ENCODE measurements at places on chromosomes 6 and 20.

DNA sequence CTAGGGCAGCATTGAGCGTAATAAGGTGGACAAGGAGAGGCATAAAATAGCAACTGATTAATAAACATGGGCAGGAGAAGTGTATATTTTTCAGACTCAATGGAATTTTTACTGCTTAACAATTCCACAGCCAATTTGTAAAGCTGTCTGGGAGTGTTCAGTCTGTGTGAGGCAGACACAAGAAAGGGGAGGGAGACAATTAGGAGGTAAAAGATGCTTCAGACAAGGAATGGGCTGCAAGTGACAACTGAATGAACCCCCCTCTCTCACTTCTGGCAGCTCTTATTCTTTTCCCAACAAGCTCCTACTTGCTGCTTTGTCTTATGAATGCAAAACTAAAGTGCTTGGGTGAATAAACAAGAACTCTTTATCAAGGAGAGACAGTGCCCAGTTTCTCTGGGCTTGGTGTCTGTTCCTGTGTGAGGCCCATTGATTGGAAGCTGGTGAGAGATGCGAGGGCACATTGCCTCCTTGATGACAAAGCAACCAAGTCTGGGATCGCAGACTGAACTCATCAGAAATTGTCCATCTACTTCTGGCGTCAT is 575.3 kb downstream of the RNF144B start:
- DNase-seq, result no peak

- DNase-seq, result no peak
These were observed 21.0 kb downstream of the JPH2 start for GRCh38 chr20:44166008-44166407.

DNA sequence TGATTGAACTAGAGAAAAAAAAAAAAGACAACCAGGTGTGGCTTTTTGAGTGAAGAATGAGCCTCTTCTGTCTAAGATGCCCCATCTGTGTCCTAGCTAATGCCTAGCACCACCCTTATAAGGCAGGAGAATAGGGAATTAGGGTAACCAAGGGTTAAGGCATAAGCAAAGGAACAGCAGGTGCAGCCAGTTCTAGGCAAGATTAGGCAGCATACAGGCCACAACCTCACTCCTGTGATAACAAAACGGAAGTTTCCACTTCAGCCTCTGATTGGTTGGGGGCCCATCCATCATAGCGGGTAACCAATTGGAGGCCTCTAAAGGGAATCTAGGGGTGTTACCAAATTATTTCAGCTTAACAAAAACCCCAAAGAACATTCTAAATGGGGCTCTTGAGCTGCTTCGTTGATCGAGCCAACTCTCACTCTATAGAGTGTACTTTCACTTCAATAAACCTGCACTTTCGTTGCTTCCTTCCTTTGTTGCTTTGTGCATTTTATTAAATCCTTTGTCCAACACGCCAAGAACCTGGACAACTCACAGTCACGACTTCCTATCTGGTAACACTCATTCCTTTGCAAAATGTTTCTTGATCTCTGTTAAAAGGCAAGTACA is 61.9 kb upstream of the TAGAP start:
- DNase-seq, result peak; percentile 94

- no peak for DNase-seq
These were observed 21.9 kb upstream of the C6orf62 start for GRCh38 chr6:24740861-24741260.

DNA sequence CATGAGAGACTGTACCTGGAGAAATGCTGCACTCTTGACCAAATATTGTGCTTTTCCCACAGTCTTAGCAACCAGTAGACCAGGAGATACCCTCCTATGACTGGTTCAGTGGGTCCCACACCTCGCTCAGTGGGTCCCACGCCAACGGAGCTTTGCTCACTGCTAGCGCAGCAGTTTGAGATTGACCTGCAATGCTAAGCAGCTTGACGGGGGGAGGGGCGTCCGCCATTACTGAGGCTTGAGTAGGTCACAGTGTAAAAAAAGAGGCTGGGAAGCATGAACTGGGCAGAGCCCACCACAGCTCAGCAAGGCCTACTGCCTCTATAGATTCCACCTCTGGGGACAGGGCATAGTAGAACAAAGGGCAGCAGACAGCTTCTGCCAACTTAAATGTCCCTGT is 49.0 kb upstream of the HIVEP2 start:
- no peak for DNase-seq

DNA sequence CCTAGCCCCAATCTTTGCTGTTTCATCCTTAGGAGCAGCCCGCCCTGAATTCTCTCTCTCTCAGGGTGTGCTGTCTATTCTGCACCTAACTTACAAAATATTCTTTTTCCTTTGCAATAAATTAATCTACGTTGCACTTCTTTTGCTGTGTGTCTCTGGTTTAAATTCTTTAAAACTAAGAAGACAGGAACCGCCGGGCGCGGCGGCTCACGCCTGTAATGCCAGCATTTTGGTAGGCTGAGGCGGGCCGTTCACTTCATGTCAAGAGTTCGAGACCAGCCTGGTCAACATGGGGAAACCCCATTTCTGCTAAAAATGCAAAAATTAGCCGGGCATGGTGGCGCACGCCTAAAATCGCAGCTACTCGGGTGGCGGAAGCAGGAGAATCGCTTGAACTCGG is 148.5 kb upstream of the PRSS16 start:
- DNase-seq, result no peak

DNA sequence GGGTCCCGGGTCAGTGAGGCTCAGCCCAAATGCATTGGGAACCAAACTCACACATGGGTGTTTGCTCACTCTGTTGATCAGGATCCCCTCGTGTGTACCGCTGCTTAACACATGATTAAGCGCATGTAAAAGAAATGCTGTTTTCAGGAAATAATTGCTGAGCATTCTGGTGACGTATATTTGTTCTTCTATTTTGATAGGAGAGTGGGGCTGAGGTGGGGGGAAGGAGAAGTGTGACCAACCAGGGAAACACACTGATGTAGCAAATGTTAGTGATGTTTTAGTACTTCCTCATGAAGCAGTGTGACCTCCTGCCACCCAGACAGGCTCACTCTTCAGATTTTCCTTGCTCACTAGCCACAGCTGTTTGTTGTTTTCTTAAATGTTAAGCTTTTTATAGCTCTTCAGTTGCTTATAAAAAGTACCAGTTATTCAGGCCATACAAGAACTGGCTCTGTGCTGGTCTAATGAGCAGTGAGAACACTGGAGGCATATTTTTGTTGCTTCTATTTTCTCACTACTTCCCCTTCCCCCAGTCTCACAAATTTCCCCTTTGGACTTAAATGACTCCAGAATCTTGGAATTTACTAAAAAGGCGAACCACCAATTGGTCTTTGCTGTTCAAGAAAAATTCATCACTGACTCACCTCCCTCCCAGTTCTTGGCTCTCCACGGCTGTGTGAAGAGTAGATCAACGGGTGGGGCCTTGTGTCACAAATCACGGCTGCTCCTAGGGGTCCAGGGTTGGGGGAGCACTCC is 79.2 kb upstream of the BACH2 start:
- DNase-seq, result no peak

- no peak for DNase-seq
These were observed 5.1 kb downstream of the KIAA1755 start for GRCh38 chr20:38255393-38255792.

GRCh38 chr6:149456311-149457021 is 28.3 kb downstream of the ZC3H12D start:
- DNase-seq, result peak; percentile 20

DNA sequence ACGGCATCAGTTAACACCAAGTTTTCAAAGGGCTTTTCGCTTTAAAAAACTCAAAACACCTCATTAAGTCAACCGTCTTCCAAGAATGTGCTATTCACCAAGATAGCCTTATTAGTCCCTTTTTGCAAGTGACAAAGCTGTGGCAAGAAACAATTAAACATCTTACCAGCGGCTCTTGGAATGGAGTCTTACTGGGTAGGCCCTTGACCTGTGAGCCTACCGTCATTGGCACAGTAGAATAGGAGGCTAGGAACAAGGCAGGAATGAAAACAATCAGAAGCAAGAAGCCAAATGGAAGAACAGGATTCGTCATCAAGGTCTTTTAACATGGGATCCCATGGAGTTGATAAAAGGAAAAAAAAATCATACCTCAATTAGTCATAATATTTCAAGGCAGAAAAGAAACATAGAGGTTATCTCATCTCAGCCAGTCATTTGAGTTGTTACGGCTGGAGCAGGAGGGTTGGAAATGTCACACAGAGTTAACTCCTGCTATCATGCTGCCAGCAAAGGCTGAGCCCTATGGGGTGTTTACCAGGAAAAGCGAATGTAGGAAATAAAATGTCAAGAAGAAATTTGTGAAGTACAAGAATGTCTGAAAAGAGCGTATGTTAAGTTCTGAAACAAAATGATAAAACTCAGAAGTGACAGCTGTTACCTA is 236.4 kb downstream of the UST start:
- no peak for DNase-seq

DNA sequence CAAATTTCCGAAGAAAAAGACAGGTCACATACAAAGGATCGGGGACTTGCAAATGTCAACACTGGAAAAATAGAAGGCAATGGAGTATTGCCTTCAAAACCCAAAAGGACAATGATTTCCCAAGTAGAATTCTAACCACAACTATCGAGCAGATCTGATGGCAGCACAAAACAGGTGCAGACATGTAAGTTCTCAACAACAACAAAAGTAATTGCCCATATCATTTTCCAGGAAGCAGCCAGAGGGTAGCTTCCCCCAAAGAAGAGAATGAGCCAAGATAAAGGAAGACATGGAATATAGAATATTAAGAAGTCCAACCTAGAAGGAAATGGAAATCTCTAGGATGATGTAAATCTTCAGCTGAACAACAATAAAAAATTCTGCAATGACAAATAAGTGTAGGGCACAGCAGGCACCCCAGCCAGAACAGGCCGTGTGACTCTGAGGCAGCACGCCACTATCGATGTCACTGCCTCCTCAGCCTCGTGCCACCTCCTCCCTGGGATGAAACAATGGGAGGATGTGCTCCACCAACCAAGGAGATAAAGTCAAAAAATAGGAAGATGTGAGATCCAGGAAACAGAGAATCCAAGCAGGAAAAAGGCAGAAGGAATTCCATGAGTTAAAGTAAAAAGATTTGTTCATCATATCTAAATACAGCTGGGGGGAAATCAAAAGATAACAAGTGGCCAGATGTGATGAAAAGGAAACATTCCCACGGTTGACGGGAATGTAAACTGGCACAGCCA is 34.1 kb downstream of the SERPINB1 start:
- no peak for DNase-seq

DNA sequence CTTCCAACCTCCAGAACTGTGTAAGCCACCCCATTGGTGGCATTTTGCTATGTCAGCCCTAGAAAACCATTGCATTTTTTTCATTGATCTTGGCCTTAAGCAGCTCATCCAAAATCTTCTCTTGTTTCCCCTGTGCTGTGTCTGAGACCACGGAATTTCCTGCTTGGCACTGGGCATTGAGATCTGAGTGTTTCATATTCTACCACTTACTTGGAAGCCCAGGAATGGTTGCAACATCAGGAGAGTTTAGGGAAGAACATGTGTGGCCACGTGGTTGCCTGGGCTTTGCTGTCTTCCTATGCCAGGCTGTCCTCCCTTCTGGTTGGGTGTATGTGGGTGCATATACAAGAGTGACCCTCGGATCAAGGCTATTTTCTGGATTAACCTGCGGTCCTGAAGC is 139.3 kb upstream of the PMEPA1 start:
- no peak for DNase-seq

DNA sequence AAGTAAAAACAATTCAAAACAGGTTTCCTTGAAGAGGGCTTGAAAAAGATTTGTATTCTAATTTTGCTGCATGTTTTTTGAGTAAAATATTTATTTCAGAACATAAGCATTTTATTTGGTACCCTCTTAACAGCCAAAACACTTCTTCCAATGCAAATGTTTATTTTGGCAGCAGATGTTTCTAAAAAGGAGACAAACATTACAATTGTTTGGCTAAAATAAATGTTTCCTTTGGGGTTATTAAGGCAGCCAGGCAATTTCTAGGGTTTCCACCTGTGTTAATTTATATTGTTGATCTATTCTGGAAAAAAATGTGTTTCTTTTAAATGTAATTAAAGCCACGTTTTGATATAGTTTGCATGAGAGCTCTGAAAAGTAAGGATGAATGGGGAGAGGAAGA is 56.6 kb downstream of the ARID1B start:
- DNase-seq, result no peak

GRCh38 chr20:61929971-61930666 is 135.6 kb downstream of the TAF4 start:
- DNase-seq, result no peak

DNA sequence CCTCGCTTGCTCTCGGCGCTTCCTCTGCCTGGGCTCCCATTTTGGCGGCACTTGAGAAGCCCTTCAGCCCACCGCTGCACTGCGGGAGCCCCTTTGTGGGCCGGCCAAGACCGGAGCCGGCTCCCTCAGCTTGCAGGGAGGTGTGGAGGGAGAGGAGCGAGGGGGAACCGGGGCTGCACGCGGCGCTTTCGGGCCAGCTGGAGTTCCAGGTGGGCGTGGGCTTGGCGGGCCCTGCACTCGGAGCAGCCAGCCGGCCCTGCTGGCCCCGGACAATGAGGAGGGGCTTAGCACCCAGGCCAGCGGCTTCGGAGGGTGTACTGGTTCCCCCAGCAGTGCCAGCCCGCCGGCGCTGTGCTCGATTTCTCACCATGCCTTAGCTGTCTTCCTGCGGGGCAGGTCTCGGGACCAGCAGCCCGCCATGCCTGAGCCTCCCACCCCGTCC is 10.2 kb upstream of the SRPK1 start:
- no peak for DNase-seq

- no peak for DNase-seq
These were observed 182.6 kb downstream of the CDKAL1 start for GRCh38 chr6:20716865-20717264.

GRCh38 chr20:51310216-51310615 is 232.3 kb downstream of the NFATC2 start:
- DNase-seq, result no peak

DNA sequence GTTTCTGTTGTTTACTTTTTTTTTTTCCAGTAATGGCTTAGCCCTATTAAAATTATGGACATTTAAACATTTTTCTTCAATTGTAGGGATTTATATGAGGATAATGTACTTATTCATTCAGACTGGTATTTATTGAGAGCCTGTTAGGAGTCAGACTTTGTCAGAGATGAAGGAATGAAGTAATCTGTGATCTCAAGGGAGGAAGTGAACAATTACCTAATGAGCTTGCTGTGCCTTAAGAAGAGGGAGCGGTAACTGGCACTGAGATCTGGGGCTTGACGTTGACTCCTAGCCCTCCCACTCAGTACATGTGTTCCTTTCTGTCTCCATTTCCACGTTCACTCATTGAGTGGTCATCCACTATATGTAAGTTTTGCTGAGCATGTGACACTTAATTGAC is 12.6 kb downstream of the AFDN start:
- DNase-seq, result no peak

DNA sequence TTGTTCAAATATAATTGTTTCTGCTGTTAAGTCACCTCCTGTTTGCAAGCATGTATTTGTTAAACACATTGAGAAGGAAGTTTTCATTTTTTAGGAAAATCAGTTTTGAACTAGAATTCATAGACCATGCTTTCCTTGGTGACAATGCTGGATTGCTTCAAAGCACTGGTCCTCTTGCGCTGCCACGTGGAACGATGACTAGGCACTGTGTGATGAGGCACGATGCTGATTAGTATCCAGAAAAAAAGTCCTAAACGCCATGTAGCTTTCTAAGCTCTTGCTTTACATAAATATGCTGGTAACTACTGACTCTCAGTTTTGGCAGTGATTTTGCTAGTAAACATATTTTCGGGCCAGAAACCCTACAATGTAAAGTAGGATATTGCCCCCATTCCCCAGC is 11.1 kb upstream of the EXOC2 start:
- no peak for DNase-seq

GRCh38 chr6:437037-437392 is 45.5 kb downstream of the IRF4 start:
- no peak for DNase-seq

- DNase-seq, result no peak
These were observed 24.6 kb downstream of the MYLK4 start for GRCh38 chr6:2725999-2726567.

Measured in activated T-cell treated with anti-CD3 and anti-CD28 coated beads, Interleukin-2, amount 50 U/mL, for 1 hour (primary cell).